ENCODE measurements at places on chromosomes 4 and X.

- no peak for DNase-seq
These were observed 92.7 kb upstream of the PGRMC2 start for GRCh38 chr4:128380306-128380705.

DNA sequence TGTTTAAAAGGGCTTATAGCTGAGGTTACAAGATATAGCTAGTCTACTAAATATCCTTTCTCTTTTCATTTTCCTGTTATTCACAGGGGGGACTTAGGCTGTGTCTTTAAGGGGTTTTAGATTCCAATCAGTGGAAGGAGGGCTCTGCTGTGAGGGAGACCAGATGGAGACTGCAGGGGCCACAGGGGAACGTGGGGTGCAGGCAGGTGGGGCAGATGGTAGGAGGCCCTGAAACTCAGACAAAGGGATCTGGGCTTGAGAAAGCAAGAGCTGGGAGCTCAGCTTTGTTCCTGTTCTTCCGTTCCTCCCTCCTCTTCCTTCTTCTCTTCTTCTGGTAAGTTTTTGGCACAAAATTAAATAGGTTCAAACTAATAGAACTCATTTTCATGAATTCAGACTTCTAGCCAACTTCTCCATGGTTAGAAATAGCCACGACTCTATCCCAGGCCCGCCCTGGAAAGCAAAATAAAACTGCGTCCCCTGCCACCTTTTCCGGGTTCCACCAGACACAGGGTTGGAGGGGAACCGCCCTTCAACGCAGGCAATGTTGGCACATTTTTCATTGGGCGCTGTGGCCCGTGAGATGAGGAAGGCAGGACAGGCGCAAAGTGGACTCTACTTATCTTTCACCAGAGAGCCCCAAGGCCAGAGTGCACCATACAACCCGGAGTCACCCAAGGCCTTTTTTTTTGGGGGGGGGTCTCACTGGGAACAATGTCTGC is 3.5 kb upstream of the TMSB4X start:
- no peak for DNase-seq

- DNase-seq: no peak
These were observed 102.6 kb downstream of the MMRN1 start for GRCh38 chr4:89997171-89997704.

DNA sequence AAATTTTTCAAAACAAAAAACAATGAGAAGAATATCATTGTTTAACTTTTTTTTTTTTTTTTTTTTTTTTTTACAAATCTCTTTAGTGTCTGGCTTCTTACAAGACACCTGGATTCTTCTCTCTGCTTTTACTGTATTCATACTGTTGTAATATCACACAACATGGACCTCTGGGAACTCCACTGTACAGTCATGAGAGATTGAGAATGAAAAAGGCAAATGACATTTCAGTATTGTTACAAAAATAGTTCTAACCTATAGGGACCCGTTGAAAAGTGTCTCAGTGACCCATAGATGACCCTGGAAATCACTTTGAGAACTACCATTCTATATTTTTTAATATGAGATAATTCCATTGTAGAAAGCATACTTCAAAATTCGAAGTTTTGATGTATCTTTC is 124.4 kb downstream of the SLIT2 start:
- no peak for DNase-seq

GRCh38 chr4:826508-827208 is 729 bp upstream of the CPLX1 start:
- DNase-seq: no peak

- DNase-seq: no peak
These were observed 134.5 kb upstream of the NKX1-1 start for GRCh38 chr4:1540601-1541375.

- no peak for DNase-seq
These were observed 1.8 kb downstream of the LIMCH1 start for GRCh38 chr4:41539711-41540110.

GRCh38 chrX:153971450-153972367 is at the start of gene HCFC1:
TSS of gene HCFC1 (minus strand) at chrX:153971818. CDS start at chrX:153970840, 978 bp downstream.
- DNase-seq: peak; percentile 92

DNA sequence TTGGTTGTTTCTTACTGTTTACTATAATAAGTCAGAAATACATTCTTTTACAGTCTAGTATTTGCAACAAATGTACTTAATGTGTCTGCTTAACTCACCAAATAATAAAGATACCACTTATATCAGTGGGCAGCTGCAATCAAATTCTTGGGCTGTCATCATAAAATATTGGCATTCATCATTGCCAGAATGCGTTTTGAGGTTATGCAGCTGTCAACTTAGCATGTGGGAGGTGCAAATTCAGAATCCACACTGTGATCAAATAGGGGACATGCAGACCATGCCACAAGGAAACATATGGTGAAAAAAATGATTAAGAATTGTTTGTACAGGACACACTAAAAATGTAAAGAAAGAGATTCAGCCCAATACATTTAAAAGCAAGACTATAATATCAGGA is 86.5 kb downstream of the HCCS start:
- DNase-seq: no peak

GRCh38 chr4:7087036-7087435 is 19.2 kb upstream of the GRPEL1 start:
- no peak for DNase-seq

- DNase-seq: no peak
These were observed 72.6 kb downstream of the FAM53A start for GRCh38 chr4:1611501-1611870.

GRCh38 chr4:1026115-1026514 is 14.7 kb downstream of the FGFRL1 start:
- DNase-seq: no peak

GRCh38 chrX:106932492-106932923 is 12.3 kb downstream of the CLDN2 start:
- no peak for DNase-seq

GRCh38 chr4:110122201-110122600 is 76.2 kb downstream of the ELOVL6 start:
- no peak for DNase-seq

DNA sequence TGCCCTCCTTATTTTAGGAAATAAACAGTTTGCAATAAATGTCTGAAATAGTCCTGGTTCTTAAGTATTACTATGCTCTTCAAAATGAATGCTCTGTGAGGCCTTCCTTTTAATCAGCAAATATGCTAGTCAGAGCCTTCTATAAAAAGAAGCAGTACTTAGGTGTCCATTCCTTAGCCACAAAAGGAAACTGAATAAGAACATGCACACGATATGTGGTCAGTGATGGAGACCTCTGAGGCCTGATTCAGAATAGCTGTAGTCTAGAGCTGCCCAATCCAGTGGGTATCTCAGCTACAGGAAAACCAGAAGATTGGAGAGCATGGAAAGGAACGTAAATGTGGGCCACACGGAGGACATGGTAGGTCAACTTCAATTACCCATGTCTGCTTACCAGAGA is 141.8 kb downstream of the RASL11B start:
- DNase-seq: no peak

DNA sequence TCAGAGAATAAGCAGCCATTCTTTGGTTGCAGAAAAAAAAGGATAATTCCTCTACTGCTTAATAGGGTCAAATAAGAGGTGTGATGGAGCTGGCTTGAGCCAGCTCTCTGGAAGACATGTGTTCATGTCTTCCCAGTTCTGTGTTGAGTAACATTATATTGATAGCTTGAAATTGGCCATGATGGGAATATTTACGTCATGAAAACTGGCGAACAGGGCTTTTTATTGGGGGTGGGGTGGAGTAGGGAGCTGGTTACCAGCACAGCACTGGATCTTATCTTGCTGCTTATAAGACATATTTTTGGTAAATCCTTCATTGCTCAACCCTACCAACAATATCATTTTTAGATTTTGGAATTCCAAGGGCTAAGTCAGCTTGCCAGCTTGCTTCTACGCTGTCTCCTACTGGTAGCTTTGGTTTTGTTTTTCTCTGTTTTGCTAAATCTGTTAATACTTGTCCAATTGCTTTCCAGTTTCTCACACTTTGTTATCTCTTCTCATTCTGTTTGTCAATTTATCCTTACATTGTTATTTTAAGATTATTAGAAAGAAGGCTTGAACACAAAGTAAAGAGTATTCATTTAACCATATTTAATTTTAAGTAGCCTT is 25.3 kb upstream of the GBA3 start:
- DNase-seq: no peak

DNA sequence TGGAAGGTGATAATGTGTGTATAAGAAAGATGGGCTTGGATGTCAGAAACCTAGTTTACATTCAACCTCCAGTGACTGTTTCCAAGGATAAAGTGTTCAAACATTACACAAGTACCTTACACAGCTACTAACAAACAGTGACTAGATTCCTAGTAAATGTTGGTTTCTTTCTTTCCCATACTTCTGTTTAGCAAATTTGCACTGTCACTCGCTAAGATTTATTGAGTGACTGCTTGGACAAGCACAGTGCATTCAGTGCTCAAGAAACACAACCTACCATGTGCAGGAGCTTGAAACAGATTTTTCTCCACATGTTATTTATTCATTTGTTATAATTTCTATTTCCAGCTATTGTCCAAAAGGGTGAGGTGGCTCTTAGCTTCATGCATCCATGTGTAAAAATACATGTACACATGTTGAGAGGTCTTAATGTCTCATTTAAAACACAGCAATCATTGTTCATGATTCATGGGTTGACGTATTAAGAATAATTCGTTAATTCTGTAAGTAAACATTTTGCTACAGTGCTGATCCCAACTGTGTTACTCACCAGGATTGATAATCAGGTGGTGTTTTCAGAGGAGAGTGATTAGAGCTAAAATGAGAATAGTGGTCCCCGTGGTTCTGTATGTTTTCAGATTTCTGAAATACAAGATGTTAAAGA is 153.0 kb downstream of the DCLK2 start:
- DNase-seq: no peak

DNA sequence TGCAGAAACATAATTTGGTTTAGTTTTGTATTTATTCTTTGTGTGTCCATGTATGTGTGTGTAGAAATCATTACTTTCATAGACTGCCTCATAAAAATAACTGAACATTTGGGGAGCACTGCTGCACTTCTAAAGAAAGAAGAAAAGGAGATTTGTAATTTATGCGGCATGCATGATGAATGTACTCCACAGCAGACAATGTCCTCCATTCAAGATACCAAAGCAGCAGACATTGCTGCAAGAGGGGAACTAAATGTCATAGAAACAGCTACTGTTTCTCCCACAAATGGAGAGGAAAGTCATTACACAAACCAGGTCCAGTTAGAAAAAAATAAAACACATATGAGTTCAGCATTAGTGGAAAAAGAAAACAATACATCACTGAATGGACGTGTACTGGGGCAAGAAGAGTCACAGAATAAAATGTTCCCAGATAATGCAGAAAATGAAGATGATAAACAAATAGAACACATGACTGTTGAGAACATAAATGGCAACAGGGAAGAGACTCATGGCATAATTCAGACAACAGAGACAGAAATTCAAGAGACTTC is 2.6 kb downstream of the DTHD1 start:
- DNase-seq: no peak

- DNase-seq: no peak
These were observed 342.7 kb downstream of the PDGFC start for GRCh38 chr4:156628858-156629257.

GRCh38 chrX:47743504-47743903 is 84.5 kb upstream of the UXT start:
- no peak for DNase-seq

DNA sequence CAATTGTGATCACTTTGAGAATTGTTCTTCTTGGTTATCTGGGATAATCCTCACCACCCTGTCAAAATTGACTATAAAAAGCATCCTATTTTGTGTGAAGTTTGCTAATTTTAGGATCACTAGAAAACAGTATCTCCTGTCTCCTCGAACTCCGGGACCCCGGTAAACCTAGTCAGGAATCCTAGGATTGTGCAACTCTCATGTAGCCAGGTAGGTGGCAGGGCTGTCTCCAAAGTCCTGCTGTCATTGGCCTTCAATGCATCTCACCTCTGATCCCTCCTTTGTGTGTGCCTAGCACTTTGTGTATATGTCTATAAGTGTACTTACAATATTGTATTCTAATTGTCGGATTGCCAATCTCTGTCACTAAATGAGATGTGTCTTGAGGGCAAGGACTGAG is 1564.8 kb downstream of the RPA4 start:
- DNase-seq: no peak

DNA sequence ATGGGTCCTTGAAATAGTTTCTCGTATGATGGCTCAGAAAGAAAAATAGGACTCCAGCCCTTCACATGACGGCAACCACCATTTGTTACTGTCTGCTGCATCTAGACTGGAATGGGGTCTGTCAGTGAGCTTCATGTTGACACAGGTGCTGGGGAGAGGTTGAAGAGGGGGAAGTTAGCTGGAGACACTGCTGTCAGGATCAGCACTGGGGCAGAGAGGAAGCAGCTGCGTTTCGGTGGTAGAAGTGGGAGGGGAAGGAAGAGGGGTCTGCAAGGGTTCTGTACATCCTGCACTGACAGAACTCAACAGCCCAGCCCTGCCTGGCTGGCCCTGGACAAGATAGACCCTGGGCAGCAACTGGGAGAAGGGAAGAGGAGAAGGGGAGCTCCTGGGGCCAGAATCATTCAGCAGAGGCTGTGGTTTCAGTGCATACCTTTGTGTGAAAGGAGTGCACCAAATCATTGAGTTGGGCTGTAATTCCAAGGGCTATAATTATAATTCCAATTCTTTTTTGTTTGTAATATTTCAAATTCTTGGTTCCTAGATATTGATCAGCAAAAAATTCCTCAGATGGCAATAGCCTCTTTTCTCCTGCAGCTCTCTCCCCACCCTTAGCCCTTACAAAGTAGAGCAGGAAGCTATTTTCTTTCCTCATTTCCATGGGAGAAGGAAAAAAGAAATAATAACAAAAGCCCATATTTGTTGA is 119.4 kb upstream of the C1GALT1C1 start:
- DNase-seq: peak; percentile 80

DNA sequence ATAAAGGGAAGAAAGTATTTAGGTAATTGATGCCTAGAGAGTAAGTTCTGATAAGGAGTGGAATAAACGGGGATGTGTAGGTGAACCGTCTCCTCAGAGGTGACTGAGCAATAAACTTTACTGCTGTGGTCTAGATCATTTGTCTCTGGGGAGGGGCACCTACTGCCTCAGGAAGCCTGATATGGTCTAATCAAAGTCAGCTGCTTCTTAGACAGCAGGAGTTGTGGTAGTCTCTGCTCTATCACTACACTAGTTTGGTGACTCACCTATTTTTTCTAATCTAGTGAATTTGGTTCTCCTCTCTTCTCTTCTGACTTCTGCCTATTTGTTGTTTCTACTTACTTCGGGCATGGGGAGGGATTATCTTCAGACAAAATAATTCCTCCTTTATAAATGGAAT is 95.1 kb upstream of the STIM2 start:
- DNase-seq: no peak

GRCh38 chrX:66760651-66761050 is 121.8 kb upstream of the EDA2R start:
- no peak for DNase-seq

Data from NCI-H345 (cell line).